Stimulated activated CD4-positive, alpha-beta T cell treated with anti-CD3 and anti-CD28 coated beads, Interleukin-12 subunit alpha, Interleukin-12 subunit beta, amount 100 ng/mL, for 48 hours (primary cell): ENCODE measurements at places on chromosomes 3 and 15.

- no peak for DNase-seq
Measured at GRCh38 chr3:74122281-74122680, 492.2 kb downstream of the CNTN3 start.

GRCh38 chr3:172294223-172294806 is 153.9 kb downstream of the GHSR start:
- DNase-seq = no peak

DNA sequence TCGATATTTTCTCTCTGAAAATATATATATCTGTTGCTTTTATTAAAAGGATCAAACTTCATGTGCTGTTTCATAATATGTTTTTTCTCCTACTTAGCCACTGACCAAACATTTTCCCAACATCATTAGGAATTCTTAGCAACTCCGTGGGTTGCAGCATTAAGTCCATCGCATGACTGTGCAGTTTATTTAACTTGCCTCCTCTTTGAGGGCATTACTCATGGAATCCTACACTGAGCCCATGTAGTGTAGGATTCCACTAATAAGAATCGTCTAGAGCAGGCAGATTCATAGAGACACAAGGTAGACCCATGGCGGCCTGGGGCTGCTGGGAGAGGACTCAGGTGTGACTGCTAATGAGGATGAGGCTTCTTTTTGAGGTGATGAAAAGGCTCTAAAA is 49.3 kb downstream of the CMTM6 start:
- DNase-seq = no peak

- no peak for DNase-seq
Measured at GRCh38 chr15:96324192-96324895, 6.2 kb upstream of the NR2F2 start.

DNA sequence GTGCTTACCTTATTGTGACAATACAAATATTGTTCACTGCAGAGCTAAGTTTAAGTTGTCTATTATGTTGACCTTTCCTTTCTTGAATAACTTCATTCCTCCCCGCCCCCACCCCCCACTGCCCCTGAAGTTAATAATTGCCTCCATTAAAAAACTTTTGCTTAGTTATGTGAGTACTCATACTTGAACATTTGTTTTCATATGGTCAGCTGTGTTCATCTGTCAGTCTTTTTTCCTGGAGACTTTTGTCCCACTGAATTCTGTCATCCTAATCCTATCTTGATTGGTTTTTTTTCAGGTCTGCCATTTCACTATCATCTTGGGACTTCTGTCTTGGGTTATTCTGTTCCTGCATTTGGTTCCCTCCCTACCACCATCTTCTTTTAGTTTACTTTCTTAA is 8.5 kb downstream of the SLC25A36 start:
- no peak for DNase-seq

- no peak for DNase-seq
Measured at GRCh38 chr15:56410721-56411120, 45.5 kb downstream of the TEX9 start.

DNA sequence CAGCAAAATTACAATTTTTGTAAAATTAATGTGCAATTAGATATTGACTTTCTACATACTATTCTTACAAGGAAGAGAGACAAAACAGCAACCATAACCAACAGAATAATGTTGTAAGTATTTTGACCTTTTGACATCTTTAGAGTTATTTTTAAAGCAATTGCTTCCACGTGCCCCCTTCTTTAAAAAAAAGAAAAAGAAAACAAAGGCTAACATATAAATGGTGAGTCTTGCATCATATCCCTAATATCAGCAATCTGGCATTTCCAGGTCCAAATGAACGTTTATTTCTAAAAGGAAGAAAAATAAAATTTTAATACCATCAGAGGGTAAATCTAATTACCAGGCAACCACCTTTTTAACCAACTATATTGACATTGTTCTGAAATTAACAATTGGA is 19.3 kb upstream of the STRIT1 start:
- DNase-seq = no peak

- no peak for DNase-seq
Measured at GRCh38 chr15:64521201-64521600, 60.8 kb downstream of the ZNF609 start.

- no peak for DNase-seq
Measured at GRCh38 chr15:65790694-65791334, 1.3 kb downstream of the DENND4A start.

- DNase-seq = no peak
Measured at GRCh38 chr3:37701734-37702433, 159.8 kb upstream of the CTDSPL start.

DNA sequence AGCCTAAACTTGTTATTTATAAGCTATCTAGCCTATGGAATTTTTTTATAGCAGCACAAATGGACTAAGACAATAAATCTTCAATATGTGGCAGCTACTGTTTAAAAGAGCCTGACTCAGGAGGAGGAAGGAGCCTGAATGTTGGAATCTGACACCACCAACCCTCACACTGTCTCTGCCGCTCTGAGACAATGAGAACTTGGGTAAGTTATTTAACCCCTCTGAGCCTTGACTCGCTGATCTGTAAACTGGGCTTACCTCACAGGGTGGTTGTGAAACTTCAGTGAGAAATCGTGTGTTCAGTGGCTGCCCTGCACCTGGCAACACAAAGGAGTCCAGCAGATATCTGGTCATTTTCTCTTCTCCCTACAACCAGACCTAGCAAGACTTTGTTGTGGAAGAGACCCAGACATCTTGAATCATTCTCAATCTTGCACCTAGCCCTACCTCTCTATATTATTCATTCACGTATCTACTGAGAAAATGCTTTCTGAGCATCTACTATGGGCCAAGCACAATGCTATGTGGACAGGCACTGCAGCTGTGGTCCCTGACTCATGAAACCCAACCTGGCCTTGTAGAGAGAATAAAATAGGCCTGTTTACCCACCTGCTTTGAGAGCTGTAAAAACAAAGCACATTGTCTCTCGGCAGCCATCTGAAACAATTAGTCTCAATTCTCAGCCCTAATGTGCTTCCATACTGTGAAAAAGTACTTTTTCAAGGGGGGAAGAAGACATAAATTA is 81.9 kb upstream of the SLC25A36 start:
- DNase-seq = no peak

DNA sequence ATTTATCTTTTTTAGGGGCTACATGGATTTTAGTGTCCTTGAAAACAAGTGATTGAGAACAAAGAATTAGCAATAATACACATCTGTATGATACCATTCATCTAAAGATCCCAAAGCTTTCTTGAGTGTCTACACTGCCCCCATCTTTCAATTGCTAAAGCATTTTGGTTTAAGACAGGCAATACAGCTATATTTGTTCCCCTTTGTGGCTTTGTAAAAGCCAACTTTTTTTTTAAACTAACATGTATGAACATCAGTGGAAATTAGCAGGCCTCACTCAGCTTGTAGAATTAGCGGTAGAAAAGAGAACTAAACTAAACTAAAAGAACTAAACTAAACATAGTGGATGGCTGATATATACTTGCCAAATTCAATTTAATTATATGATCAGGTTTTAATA is 449.6 kb downstream of the MECOM start:
- no peak for DNase-seq

GRCh38 chr15:60400944-60401343 is 3.2 kb upstream of the ANXA2 start:
- no peak for DNase-seq

GRCh38 chr15:76286271-76286879 is 24.9 kb downstream of the ETFA start:
- DNase-seq = no peak

DNA sequence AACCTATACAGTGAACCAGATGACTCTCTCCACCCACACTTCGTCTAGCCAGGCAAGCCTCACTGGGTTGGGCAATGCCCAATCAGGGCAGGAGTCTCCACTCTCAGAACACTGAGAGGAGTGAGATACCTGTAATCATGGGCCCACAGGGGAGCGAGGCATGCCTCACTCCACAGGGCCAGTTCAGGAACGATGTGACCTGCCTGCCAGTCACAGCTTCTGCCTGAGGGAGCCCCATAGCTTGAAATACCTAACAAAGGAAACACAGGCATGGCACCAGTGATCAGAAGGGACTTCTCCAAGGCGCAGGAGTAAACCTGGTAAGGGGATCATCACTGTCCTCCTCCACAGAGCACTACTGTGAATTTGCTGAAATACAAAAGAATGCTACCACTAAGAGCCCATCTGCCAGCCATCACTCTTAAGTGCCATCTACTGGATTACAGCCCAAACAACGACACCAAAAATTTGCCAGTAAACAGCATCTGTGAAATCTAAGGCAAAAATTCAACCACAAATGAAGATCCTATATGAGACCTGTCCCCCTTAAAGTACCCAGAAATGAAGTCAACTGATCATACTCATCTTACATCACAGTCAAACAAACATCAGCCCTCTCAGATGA is 689.9 kb upstream of the SEMA6D start:
- DNase-seq = no peak

DNA sequence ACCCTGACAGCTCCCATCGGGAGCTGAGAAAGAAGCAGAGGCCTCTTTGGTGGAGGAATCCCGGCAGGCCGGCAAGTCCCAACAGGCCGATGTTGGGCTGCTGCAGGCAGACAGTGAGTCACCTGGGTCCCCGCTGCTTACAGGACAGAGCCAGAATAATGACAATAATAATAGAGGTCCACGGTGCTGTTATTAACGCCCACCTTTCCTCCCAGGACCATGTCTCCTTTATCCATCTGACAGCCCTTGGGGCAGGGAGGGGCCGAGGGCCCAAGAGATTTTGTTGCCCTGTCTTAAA is 29.3 kb upstream of the MAGEF1 start:
- DNase-seq = no peak

DNA sequence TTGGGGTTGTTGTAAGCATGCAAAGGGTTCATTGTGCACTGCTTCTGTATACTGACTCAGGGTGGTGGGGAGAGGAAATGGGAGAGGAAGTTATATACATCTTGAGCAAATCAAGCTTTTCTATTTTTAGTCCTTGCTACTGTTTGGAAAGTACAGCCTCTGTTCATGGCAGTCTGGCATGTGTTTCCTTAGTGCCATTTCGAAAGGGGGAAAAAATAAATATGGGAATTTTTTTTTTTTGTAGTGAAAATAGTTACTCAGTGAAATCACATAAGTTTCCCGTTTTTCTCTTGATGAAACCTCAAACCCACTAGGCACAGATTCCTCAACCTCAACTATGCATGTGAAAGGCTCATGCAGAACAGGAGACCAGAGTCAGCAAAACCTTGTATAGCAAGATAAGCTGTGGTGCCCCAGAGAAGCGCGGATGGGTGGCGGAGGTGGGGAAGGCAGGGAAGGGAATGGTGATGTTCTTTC is 353.3 kb downstream of the LPP start:
- DNase-seq = no peak

GRCh38 chr15:93051236-93052089 is 37.5 kb downstream of the RGMA start:
- no peak for DNase-seq

- no peak for DNase-seq
Measured at GRCh38 chr3:105733356-105733755, 135.5 kb downstream of the CBLB start.

DNA sequence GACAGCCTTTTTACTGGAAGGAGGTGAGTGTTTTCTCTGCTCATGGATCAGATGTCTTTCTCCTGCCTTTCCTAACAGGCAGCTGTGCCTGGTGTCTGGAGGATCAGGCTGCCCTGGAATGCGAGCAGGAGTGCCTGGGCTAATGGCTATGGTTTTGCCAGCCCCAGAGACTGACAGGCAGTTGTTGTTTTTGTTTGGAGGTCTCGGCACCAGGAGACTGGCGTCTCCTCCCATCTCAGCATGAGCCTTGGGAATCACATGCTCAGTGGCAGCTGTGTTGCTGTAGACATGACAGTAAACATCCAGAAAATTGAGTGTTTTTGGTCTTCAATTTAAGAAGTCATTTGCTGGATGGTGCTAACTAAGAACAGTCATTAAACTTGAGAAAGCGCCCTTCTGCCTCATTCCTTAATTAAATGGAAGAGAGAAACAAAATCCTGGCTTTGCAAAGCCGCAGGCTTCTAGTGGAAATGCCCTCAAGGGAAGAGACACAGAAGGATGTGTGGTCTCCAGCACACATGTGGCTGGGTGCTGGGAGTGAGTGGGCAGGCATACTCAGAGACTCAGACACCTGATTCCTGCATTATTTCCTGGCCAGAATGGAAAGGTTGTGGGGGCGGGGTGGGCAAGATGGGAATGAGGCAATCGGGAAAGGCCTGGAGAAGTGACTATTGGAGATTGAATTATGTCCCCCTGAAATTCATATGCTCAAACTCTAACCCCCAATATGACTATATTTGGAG is 97.0 kb upstream of the NMNAT3 start:
- DNase-seq = no peak

- no peak for DNase-seq
Measured at GRCh38 chr15:58643996-58644395, 105.5 kb downstream of the ADAM10 start.

- peak; percentile 63 for DNase-seq
Measured at GRCh38 chr15:40338041-40338657, 2.6 kb downstream of the CCDC9B start.

DNA sequence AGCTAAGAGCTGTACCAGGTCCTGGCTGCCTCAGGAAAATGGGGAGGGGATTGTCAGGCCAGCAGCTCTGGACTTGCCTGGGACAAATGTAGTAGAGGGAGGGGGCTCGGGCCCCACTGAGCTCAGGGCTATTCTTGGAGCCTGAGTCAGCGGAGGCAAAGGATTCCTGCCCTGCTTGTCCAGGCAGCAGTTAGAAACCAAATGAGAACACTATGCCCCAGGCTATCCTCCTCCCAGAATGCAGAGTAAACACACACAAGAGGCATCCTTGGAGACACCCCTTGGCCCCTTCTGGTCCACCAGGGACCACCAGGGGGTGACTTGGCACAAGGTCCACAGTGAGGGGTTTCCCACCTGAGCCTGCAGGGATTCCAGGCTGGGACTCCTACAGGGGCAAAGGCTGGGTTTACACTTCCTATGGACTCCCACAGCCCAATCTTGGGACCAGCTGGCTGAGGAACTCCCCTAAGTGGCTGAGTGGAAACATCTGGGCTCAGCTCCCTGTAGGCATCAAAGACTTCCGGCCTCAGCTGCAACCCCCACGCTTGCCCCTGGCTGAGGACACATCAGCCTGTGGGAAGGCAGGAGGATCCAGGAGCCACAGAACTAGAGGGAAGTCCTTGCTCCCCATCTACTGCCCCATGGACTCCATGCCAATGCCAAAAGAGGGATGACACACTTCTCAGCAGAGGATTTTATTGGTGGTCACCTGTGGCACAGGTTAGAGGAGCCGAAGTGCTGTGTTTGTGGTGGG is 3.4 kb upstream of the COL7A1 start:
- DNase-seq = no peak

DNA sequence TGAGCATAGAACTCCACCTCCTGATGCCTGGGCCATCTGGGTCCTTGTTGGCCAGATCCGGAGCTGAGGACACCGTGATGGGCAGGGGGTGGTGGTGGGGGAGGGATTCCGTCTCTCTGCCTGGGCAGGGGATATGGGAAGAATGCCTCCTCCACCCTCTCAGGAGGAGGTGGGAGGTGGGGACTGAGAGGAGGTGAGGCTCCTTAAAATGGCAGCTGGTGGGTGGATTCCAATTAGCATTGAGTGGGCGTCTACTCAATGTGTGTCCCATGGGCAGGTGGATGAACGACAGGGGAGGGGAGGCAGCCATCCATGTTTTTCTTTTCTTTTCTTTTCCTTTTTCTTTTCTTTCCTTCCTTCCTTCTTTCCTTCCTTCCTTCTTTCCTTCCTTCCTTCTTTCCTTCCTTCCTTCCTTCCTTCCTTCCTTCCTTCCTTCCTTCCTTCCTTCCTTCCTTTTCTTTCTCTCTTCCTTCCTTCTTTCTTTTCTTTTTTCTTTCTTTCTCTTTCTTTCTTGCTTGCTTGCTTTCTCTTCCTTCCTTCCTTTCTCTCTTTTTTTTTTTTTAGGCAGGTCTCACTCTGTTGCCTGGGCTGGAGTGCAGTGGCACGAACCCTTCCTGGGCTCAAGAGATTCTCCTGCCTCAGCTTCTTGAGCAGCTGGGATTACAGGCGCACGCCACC is 5.0 kb downstream of the SLC28A1 start:
- no peak for DNase-seq

GRCh38 chr3:80244390-80244789 is 476.6 kb upstream of the ROBO1 start:
- no peak for DNase-seq
